ENCODE measurements at places on chromosomes 4 and X.
A peak's percentile ranks its signal among the peaks of the same experiment; 100 is the strongest.

DNA sequence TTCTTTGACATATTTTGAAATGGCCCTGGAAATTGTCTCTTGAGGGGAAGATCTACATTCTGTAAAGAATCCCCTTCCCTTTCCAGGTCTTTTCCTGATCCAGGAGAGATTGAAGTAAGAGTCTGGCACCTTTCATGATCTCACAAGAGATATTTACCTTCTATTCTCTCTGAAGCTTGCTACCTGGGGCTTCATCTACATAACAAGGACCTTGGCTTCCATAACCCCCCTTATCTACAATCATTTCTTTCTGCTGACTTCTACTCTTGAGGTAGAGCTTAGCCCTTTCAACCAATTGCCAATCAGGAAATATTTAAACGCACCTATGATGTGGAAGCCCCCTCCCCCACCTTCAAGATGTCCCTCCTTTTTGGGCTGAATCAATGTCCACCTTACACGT lies 383.7 kb upstream of the MAGEB18 start:
- no peak for DNase-seq

DNA sequence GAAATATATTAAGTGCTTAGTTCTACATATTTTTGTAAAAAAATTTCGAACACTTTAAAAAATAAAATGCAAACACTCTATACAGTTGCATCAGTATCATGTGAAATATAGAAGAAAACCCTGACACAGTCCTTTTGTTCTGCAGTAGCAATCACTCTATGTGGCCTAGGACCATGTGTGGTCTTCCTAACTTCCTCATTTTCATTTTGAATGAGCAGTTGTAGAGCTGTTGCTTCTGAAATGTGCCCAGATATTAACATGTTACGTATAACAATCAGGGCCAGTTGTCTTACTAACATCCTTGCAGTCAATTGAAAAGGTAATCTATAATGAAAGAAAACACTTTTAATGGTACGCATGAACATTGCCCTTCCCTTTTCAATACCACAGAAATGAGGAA lies 107.9 kb downstream of the ZNF827 start:
- DNase-seq = no peak

DNA sequence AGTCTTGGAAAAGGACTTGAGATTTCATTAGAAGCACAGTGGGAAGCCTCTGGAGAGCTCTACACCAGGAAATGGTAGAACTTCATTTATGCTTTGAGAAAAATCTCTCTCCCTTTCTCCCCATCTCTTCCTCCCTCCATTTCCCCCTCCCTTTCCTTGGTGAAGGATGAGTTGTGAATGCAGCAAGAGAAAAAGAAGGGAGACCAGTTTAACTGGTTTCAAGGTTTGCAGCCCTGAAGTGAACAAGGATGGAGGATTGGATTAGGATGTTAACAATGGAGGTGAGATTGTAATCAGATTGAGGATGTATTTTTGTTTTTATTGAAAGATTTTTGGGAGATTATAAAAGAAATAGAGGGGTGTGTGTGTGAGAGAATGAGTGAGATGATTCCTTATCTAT lies 99.5 kb downstream of the ANK2 start:
- DNase-seq = no peak

DNA sequence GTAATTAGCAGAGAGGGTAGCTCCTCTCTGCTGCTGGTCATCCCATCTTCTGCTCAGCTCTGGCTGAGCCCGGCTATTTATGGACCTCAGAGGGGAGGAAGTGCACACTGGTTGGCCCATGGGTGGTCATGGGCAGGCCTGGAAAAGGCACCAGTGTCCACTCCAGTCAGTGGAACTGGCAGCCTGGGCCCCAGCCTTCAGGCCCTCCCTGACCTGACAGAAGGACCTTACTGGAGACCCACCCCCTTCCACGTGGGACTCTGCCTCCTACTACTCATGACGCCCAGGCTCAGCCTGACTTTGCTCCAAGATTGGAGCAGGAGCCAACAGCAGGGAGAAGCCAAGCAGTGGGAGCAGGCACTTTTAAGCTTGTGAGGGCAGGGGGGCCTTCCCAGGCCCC lies 8.0 kb upstream of the ART3 start:
- no peak for DNase-seq

DNA sequence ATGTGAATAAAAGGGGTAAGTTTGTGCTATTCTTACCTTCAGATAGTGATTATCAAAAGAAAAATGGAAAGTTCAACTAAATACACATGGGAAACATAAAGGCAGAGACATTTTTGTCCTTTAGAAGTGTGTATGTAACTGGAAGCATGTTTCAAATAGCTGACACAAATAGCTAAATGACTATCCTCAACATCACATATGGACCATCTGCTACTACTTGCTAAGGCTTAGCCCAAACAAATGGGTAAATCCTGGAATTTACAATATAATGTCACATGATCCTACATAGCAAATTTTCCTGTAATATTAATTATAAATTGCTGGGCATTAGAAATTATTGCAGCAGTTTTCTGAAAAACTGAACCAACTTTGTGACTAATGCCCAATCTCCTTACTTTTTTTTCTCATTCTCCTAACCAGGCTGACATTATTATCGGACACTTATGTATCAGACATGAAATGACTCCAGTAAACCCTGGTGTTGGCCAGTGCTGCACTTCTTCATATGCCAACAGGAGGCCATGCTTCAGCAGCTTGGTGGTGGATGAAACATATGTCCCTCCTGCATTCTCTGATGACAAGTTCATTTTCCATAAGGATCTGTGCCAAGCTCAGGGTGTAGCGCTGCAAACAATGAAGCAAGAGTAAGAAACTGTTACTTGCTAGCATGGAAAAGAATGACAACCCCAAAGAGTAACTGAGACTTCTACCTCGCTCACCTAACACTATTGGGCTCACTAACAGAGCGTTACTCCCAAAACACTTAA lies 16.1 kb downstream of the AFP start:
- no peak for DNase-seq

DNA sequence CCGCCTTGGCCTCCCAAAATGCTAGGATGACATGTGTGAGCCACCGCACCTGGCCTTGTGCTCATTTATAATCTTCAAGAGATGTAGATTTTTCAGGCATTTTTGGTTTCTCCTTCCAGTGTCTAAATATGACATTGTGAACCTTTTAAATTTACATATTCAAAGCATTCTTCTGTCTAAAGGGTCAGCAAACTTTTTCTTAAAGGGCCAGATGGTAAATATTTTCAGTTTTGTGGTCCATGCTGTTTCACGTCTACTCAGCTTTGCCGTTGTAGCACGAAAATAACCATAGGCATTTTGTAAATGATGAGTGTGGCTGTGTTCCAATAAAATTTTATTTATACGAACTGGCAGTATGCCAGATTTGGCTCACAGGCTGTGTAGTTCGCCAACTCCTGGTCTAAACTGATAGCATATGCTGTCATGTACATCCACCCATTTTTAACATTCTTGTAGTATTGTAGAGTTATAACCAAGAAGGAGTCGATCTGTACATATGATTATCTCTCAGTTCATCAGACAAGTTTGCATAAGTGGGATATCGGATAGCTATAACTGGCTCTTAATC lies 12.7 kb upstream of the GCNA start:
- DNase-seq = no peak

DNA sequence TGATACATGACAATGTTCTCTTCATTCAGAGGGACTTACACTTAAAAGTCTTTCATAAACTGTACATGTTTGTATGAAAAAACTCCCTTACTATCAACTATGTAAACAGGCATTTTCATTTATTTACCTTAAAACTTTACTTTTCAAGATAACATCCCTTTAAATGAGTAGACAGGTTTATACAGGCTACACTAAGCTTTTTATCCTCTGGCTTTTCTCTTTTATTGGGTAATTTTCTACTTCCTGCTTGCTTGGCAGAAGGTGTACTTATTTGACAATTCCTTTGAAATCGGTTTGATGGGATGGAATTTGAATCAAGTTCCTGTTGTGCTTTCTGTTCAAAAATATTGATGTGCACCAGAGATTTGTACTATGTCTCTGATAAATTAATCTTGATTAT lies 81.4 kb downstream of the PTPN13 start:
- no peak for DNase-seq

GRCh38 chr4:8283631-8284121 lies 14.1 kb downstream of the HTRA3 start:
- no peak for DNase-seq

GRCh38 chr4:15971068-15971801 lies 8.3 kb upstream of the FGFBP2 start:
- DNase-seq = no peak

GRCh38 chr4:31573554-31573953 lies 853.4 kb downstream of the PCDH7 start:
- DNase-seq = no peak

- DNase-seq = no peak
These were observed 18.7 kb downstream of the TXLNG start for GRCh38 chrX:16804923-16805464.

- DNase-seq = no peak
These were observed 53.8 kb downstream of the CXCL1 start for GRCh38 chr4:73922766-73923630.

GRCh38 chr4:142236268-142236667 lies 599.9 kb downstream of the IL15 start:
- no peak for DNase-seq

DNA sequence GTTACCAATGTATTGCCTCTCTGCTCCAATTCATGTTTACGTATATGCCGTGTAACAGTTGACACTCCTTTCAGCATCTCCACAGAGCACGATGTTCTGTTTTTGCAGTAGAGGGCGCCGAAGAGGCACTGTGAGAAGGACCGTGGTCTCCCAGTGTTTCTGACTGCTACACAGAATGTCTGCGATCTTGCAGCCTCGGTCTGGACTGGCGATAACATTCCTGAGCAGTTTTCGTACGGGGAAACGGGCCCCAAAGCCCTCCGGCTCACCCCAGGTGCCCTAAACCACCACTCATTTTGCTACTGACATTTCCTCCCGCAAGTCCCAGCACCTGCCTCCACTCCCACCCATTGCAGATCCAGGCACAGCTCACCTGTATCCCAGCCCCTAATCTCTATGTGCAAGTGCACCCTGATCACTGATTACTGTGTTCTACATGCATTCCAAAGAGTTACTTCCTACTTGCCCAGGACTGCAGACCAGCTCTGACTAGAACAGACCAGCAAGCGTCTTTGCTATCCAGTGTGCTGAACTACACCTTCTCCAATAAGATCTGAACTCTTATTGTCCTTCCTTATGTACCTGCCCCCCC lies 12.4 kb upstream of the NFXL1 start:
- DNase-seq = peak; percentile 66

DNA sequence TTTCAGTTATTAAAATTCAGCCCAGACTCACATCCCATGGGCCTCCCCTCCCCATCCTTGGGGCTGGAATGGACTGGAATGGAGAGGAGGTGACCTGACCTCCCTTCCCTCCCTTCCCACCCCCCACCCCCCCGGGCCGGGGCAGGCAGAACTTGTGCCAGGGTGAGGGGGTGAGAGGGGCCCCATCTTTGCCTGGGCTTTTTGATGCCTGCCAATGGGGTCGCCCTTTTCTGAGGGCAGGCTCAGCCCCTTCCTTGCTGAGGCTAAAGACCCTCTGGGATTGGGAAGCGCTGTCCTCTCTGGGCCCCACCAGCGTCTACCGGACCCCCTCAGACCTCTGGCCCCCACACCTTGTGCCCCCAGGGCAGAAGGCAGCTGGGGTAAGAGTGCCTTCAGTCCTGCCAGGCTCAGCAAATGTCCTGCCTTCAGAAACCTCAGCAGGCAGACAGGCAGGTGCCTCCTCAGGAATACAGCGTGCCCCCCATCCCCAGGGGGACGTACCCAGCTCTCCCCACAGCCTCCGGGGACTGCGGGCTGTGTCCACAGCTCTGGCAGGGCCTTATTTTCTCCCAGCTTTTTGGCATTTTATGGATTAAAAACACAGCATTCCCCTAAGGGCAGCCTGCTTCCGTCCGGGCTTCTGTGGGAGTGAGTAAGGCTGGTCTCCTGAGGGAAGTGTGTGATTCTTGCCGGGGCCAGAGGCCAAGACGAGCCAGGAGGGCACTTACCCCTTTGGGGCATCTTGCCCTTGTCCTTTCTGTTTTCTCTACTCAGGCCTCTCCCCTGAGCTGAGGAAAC lies 12.6 kb upstream of the CCNQ start:
- no peak for DNase-seq

DNA sequence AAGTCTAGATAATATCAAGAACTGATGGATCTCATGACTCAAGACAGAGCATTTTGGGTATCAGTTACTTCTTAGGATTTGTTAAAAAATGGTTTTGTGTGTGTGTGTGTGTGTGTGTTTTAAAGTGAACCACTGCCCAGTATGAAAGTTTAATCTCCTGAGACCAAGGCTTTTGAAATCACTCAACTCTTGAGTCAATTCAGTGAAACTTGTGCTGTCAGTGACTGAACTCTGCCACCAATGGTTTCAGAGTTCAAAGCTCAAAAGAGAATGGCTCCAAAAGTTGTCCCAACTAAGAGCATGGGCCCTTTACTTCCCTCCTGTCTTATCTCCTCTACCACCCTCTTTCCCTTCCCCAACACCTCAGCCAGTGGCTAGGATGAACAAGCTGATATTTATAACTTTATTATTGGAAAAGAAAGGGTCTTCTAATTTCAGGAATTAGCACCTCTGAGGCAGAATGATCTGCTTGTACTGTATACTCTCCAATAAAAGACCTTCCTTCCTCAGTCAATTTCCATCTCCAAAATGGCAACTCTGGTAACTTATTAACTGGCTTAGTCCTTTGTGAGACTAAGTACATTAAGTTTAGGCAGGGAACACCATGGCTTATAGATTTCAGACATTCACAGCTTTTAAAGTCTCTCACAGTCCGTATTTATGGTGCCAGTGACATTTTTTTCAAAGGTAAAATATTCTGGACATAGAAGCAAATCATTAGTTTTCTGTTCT lies 152.2 kb downstream of the REPS2 start:
- no peak for DNase-seq

- DNase-seq = no peak
These were observed 37.8 kb downstream of the GAB3 start for GRCh38 chrX:154712781-154713740.

DNA sequence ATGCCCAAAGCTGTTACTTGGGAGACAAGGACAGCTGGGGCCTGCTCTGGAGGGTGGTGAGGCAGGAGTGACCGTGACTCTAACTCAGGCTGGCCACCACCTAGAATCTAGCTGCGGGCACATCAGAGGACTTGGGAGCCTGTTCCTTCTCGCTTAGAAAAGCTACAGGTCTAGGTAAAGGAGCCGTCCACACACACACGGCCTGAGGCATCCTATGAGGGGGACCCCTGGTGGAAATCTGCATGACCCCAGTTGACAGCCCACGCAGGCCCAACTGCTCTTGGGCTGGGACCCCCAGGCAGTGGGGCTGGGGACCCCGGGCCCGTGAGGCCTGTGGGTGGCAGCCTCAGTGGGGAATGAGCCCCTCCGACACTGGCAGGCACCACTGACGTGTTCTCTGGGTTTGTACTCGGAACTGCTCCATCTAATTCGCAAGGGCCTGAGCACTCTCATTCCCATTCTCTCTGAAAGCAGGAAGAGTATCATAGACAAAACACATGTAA lies 75.6 kb downstream of the ACOX3 start:
- no peak for DNase-seq

DNA sequence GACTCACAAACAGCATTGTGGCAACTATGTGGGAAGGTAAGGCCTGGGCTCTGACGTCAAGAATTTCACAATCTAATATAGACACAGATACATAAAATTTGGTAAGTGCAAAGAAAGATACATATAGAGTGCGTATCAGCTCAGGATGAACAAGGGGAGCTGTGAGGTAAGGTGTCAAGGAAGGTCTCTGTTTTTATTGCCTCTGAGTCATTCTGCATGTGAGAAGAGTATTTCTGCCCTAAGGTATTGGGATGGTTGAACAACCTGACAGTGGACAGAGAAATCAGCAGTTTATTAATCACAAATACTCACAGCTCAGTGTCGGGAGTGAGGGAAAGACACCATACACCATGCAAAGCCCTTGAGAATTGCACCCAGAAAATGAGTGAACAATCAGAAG lies 89.8 kb downstream of the COMMD8 start:
- no peak for DNase-seq

- no peak for DNase-seq
These were observed 36.5 kb downstream of the AFF2 start for GRCh38 chrX:148536961-148537360.
